Activated T-helper 1 cell treated with Interleukin-2 at 50 U/mL for 16 hours (primary cell): ENCODE measurements at places on chromosomes 12 and 14.

GRCh38 chr12:124380796-124381455 is 86.0 kb downstream of the RFLNA start:
- DNase-seq, result no peak

DNA sequence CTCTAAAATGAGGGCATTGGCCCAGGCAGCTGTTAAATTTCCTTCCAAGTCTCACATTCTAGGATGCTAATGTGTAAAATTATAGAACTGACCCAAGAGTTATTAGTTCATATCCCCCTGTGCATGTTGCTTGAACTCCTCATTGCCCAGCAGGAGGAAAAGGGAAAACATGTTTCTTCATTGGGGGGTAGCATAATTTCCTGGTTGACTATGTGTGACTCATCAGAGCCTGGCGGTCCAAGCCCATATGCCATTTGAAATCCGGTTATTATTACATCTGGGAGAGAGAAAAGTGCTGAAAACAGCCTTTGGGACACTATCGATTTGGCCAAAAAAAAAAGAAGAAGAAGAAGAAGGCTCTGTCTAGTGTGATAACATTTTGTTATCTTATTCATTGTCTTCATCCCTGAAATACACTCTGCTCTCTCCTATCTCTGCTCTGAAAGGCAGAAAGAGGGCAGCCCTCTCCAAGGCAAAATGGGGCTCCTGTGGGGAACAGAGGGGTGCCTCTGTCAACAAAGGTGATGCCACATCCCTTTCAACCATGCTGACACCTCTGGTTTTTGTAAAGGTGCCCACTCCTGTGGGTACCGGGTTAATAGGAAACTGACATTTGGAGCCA is 114.2 kb downstream of the DAD1 start:
- DNase-seq, result no peak

- no peak for DNase-seq
These were observed 34.2 kb upstream of the MAP1LC3B2 start for GRCh38 chr12:116524964-116525379.

- DNase-seq, result no peak
These were observed 936.1 kb upstream of the FBXO33 start for GRCh38 chr14:40368314-40368713.

DNA sequence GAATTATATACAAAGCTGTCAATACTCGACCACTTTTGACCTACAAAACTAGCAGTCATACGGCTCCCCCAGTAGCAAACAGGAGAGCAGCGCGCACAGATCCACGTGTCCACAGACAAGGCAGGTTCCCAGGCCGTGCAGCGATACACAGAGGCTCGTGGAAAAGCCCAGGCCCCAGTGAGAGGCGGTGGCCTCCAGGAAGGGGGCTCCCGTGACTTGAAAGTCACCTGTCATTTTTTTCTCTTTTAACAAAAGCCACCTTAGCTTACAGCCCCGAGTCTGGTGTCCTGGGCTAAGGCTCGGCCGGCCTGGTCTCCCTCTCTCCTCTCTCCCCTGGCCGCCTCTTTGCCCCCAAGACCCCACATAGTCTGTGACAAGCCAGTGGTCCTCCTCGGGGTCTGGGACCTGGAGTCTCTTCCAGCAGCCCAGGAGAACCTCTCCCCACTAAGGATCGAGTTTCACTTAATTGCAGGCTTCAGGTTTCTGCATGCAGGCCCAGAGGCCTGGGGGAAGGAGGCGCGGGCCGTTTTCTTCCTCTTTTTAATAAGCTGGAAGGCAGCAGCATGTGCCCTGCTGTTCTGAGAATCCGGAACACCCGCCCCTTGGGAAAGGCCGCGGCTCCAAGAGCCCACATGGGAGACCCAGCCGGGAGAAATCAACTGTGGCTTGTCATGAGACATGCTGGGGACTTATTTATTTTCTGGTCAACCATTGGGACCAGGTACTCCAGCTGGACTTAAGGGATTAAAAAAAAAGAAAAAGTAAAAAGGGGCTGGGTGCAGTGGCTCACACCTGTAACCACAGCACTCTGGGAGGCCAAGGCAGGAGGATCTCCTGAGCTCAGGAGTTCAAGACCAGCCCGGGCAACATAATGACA is 15.9 kb downstream of the NCOR2 start:
- DNase-seq, result no peak
